MCF 10A (cell line): ENCODE measurements at places on chromosomes 4 and X. TPM values are rescaled to one million over a fixed set of nuclear protein-coding genes. Genes with fewer than 3 reads are reported as not detected.

DNA sequence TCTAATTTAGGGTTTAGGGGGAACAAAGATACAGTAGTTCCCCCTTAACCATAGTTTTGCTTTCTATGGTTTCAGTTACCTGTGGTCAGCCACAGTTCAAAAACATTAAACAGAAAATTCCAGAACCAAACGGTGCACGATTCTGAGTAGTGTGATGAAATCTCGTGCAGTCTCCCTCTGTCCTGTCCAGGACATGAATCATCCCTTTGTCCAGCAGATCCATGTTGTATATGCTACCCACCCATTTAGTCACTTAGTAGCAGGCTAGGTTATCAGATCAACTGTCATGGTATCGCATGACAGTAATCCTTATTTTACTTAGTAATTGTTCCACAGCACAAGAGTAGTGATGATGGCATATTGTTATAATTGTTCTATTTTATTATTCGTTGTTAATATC is 556.1 kb downstream of the IL1RAPL1 start:
- peak; percentile 26 for DNase-seq

DNA sequence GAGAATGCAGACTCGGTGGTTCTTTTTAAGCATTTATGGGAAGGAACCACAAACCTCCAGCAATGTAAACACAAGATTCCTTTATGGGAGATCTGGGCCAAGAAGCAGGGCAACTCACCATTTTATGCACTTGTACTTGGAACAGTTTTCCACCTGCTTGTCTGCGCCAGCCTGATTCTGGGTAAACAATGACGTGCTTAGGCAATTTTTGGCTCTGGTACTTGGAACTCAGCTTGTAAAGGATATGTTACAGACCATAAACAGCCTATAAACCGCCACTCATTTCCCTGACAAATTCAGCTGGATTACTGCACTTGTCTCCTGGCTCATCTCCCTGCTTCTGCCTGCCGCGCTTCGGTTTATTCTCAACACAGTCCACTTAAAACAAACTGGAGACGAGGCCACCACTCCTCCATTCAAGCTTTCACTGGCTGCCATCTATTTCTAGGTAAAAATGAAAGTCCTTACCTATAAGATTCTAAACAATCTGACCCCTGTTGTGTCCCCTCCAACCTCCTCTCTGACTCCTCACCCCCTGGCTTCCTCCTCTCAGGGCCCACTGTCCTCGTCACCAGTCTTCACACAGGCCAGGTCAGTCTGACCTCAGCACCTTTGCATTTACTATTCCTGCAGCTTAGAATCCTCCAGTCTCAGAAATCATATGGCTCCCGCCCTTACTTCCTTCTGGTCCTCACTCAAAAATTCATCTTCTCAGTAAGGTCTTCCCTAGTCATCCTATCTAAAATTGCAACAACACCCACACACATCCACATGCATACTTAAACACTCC is 205.9 kb upstream of the GALNT7 start:
- DNase-seq = peak; percentile 91

GRCh38 chrX:8244301-8244700 is 73.2 kb upstream of the VCX2 start:
- DNase-seq = peak; percentile 41

GRCh38 chr4:110012917-110013316 is 100.2 kb downstream of the EGF start:
- DNase-seq = no peak

DNA sequence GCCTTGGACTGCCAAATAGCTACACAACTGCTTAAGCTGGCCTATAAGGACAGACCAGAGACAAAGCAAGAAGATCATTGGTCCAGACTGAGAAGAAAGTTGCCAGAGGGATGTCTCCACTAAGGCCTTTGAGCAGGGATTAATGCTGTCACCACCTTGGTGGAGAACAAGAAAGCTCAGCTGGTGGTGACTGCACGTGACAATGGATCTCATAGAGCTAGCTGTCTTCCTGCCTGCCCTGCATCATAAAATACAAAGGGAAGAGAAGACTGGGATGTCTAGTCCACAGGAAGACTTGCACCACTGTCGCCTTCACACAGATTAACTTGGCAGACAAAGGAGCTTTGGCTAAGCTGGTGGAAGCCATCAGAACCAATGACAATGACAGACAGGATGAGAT is 40.5 kb upstream of the FAM120C start:
- DNase-seq = no peak

GRCh38 chr4:92969650-92970379 is 666.0 kb downstream of the GRID2 start:
- peak; percentile 88 for DNase-seq

SPATA4 gene
- total RNA-seq = 0.21 and 0.44 TPM in 2 replicates

IL1RAPL1 gene
- total RNA-seq = not detected in 2 replicates

TRIM75 gene
- total RNA-seq = not detected in 2 replicates
